Right lung (tissue), 10 donors: ENCODE measurements at places on chromosomes 12 and 14.

- no peak for DNase-seq
These were observed 35.4 kb downstream of the DLK1 start for GRCh38 chr14:100762089-100762515.

- DNase-seq: no peak
These were observed 234.5 kb downstream of the RPL10L start for GRCh38 chr14:46417066-46417465.

- no peak for DNase-seq
These were observed at the start of gene CTSG for GRCh38 chr14:24576182-24576581. Gene CTSG (minus strand): TSS chr14:24576250. CDS start chr14:24576223, 27 bp downstream.

GRCh38 chr12:102067574-102068258 is 5.9 kb upstream of the WASHC3 start:
- DNase-seq: no peak

GRCh38 chr12:122102331-122102730 is 23.8 kb downstream of the MLXIP start:
- DNase-seq: no peak

DNA sequence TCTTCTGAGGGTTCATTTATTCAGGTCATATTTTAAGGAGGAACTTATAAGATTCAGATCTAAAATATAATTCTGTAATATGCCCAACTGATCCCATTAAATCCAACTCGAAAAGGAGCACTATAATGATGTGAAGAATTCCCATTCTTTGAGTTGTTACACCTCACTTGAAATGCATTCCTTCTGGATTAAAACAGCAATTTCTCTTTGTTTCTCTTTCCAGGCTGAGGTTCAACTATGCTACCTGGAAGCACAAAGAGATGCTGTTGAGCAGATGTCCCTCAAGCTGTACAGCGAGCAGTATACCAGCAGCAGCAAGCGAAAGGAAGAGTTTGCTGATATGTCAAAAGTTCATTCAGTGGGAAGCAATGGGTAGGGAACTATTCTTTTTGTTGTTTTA is 260.6 kb upstream of the NPAS3 start:
- no peak for DNase-seq

DNA sequence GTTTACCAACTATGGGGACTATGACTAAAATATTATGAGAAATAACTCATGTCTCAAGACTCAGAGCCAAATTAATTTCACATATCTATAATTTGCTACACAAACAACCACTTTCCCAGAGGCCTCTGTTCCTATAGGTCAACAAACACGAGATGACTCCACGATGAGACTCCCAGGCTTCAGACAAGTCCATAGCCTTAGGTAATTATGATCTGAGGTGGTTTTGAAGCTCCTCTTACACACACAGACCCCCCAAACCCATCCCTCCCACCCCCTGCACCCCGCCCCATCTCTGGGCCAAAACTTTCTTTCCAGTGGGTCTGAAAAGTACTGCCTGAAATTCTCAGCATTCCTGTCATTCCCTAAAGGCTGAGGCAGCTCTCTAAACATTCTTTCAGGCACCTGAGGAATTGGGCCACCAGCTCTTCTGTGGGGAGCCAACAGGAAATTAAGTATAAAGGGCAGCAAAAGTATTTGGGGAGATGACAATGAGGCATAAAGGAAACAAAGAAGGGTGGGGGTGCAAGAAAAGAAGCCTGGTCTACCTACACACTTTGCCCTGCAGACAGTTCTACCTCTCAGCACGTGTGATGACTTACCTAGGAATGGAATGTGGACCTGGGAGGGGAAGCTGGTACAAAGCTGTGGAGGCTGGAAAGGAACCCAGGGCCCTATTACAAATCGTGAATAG is 143.6 kb downstream of the PAWR start:
- no peak for DNase-seq

- DNase-seq: no peak
These were observed 1.4 kb downstream of the LRFN5 start for GRCh38 chr14:41607966-41608663.

DNA sequence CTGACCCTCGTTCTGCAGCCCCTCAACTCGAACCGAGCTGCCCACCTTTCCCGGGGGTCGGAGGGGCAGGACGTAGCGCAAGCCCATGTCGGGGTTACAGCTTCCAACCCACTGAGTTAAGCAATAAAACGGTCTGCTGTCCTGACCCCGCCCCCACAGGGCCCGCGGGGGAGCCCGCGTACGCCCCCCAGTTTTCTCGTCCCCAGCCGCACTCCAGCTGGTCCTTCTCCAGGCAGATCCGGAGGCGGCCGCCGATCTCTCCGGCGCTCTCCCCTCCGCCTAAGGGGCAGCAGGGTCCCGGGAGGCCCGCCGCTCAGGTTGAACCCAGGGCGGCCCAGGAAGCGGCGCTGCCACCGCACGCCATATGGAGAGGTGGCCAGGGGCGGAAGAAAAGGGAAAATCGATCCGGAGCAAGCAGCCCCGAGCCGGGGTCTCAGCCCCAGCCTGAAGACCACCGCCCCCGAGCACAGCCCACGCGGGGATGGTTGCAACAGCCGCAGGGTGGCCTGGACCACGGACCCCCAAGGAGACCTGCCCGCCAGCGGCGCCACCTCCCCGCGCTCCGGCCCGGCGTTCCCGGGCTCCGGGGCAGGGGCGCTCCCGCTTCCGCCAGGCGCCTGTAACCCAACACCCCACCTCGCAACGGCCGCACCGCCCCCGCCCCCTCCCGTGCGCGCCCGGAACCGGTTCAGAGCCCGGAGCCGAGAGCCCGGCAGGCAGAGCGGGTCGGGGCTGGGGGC is 760 bp downstream of the ACTN1 start:
- peak; percentile 67 for DNase-seq

GRCh38 chr14:25001601-25002000 is 48.3 kb downstream of the STXBP6 start:
- DNase-seq: no peak

GRCh38 chr14:76872796-76873432 is 46.7 kb downstream of the LRRC74A start:
- no peak for DNase-seq

GRCh38 chr12:25115677-25116076 is 79.3 kb downstream of the DNAI7 start:
- peak; percentile 20 for DNase-seq

- no peak for DNase-seq
These were observed 1.5 kb downstream of the FGD4 start for GRCh38 chr12:32400866-32401265.

DNA sequence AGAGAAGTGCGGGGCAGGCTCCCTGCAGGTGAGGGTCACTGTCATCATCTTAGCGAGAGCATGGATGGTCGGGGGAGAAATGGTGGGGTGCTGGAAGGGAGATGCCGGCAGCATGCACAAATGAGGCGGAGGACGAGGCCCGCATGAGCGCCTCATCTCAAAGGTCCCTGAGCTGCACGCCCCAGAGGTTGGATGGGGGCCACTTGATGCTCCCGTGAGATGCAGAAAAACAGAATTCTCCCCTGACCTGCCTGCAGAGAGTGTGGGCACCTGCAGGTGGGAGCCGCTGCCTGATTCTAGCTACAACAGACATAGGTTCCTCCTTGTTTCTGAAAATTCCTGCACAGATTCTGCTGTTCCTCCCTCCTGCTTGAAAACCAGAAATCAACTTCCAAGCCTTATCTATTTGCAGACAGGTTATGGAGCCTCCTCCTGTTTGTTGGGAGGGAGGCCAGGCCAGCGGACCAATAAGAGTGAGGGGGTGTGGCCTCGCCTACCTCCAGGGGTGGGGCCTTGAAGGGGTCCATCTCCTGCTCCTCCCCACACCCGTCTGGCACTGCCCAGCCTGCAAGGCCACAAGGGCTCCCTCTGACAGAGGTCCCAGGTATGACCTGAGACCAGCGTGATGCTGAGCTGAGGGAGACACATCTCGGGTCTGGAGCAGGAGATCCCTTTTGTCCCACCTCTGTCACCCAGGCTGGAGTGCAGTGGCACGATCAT is 67.2 kb downstream of the KDM2B start:
- no peak for DNase-seq

GRCh38 chr12:51591016-51591901 is at the start of gene SCN8A:
Gene SCN8A (plus strand): TSS chr12:51591233. CDS start chr12:51662818, 71,585 bp downstream.
- DNase-seq: peak; percentile 13

DNA sequence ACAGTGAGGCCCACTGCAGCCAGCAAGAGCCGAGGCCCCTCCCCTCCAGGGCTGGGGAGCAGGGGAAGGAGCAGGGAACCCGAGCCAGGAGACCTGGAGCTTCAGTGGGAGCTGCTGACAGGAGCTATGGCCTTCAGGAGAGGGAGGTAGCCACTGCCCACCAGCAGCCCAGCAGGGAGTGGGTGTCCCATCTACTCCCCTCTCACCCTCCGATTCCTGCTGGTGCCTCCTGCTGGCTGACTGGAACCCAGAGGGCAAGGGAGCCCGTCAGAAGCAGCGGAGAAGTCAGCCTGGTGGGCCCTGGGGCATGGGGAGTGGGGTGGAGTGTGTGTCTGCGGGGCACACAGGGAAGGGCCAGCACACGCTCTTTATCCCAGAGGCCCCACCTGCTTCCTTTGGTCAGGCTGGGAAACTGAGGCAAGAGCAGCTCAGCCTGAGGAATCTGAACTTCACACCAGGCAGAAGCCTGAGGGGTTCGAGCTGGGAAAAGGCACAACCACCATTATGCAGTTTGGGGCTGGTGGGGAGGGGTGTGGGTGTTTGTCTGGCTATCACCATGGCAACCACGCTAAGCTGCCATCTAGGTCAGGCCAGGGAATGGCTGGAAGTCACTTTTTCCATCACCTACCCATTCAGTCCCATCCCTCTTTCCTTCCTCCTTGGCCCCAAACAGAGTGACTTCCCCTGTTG is 36.8 kb upstream of the PLEKHG6 start:
- no peak for DNase-seq

DNA sequence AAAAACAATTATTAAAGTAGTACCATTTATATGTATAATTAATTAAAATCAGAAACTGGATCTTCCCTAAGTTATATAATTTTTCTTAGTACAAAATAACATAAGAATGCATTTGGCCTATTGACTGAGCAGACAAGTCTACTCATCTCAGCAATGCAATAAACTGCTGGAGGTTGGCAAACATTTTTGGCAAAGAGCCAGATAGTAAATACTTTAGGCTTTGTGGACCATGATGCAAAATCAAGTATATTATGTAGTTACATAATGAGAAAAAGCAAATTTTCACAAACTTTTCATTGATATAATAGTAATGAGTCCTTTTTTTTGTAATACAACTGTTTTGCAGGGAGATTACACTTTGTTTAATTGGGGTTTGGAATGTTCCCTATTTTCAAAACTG is 30.9 kb downstream of the ERGIC2 start:
- peak; percentile 23 for DNase-seq

- DNase-seq: no peak
These were observed 53.9 kb downstream of the ZC3H14 start for GRCh38 chr14:88616697-88617096.

DNA sequence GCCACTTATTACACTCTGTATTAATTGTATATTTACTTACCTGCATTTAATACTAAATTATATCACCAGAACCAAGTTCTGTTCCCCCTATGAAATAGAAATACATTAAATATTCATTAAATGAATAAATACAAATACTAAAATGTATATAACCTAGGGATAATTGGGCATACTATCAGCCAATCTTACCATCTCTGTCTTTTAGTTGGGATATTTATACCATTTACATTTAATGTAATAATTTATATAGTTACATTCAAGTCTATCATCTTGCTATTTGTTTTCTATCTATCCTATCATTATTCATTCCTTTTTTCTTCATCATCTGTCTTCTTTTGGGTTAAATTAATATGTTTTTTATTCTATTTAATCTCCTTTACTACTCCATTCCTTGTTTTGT is 4.1 kb upstream of the ADAMTS20 start:
- no peak for DNase-seq

- DNase-seq: no peak
These were observed 119.8 kb downstream of the KICS2 start for GRCh38 chr12:64102339-64102738.

- DNase-seq: no peak
These were observed 6.6 kb upstream of the KRT18 start for GRCh38 chr12:52942066-52942900.
